GM12878 (cell line): ENCODE measurements at places on chromosomes 13 and 19.

DNA sequence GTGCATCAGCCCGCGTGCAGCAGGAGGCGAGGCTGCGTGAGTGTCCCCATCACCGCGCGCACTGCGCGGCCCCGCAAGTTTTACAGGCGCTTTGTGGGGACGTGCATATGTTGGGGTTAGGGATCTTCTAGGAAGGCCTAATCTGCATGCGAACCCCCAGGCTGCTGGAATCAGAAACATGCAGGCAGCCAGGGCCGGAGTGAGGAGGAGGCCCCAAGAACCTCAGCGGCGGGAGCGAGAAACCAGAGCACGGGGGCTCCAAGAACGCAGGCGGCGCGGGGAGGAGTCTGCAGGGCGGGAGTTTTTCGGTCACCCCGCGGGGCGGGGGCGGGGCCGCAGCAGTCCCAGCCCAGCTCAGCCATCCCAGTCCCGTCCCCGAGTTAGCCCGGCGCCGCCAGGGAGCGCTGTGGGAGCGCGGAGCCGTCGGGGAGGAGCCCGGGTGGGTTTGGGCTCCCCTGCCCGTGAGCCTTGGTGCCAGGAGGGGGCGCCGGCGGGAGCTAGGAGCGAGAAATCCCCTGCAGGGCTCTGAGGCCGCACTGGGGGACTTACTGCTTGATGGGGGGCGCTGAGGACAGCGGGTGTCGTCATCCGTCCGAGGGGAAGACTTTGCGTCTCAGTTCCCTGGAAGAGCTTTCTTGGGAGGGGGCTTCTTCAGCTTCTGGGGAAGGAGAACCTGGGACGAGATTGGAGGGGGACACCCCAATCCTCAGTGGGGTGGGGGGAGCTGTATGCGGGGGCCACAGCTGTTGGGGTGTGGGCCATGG is 933 bp upstream of the NRTN start:
- H3K4me3 ChIP-seq, result peak overlapping the region; percentile 6; the same call in 1 of the 2 replicates
- H3K4me1 ChIP-seq, result peaks cover 7% of the 10 kb centered on the region
- no peaks in the 10 kb centered on the region for H3K36me3 ChIP-seq
- no peak overlapping the region for H3K27ac ChIP-seq
- peak; percentile 39 for DNase-seq
- no peaks in the 10 kb centered on the region; the same call in 1 of the 2 replicates for H3K27me3 ChIP-seq

- H3K4me1 ChIP-seq, result peaks cover 58% of the 10 kb centered on the region
- H3K27me3 ChIP-seq, result no peaks in the 10 kb centered on the region
- H3K36me3 ChIP-seq, result no peaks in the 10 kb centered on the region
- H3K4me3 ChIP-seq, result peak overlapping the region; percentile 65
Observed at GRCh38 chr19:18416778-18417249, 2.4 kb upstream of the SSBP4 start.

GRCh38 chr13:37621811-37622361 is 23.3 kb upstream of the POSTN start:
- no peak overlapping the region for H3K4me3 ChIP-seq
- H3K36me3 ChIP-seq, result no peaks in the 10 kb centered on the region
- no peaks in the 10 kb centered on the region for H3K4me1 ChIP-seq
- DNase-seq, result no peak

DNA sequence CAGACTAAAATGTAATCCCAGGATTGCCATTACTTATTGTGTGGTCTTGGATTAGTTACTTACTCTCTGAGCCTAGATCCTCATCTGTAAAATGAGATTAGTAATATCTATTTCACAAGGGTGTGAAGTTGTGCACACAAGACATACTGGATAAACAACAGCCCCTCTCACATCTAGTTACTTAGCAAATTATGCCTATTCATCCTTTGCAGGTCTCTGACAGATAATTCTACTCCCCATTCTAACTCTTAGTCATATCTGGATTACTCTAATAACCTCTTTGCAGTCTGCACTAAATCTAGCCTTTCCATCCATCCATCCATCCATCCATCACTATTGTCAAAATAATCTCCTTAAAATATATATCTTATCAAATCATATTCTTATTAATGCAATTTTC is 12.4 kb downstream of the MTRF1 start:
- H3K4me3 ChIP-seq, result no peak overlapping the region
- no peak for DNase-seq
- no peak overlapping the region for H3K27ac ChIP-seq
- no peaks in the 10 kb centered on the region for H3K4me1 ChIP-seq
- no peaks in the 10 kb centered on the region for H3K36me3 ChIP-seq

GRCh38 chr19:29320086-29320485 is 107.1 kb upstream of the UQCRFS1 start:
- no peak overlapping the region for H3K27ac ChIP-seq
- H3K36me3 ChIP-seq, result no peaks in the 10 kb centered on the region
- H3K27me3 ChIP-seq, result no peaks in the 10 kb centered on the region
- DNase-seq, result no peak

DNA sequence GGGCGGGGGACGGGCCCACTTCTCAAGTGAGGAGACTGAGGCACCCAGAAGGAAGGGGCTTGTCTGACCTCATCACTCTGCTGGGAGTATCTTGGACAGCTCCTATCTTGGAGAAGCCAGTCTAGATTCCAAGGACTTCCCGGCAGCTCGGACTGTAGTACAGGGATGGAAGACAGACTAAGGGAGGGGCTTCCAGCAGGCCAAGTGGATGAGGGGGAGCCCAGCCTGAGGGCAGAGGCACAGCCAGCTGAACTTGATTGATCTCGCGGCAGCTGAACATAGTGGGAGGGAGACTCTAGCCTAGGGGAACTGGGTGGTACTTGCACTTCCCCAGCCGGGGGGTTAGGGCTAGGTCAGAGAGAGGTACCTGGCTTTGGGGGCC is 711 bp downstream of the CILP2 start:
- no peak for DNase-seq
- peaks cover 3% of the 10 kb centered on the region for H3K4me1 ChIP-seq
- H3K27me3 ChIP-seq, result peaks cover 3% of the 10 kb centered on the region; the same call in 1 of the 2 replicates
- H3K36me3 ChIP-seq, result no peaks in the 10 kb centered on the region
- H3K27ac ChIP-seq, result no peak overlapping the region

DNA sequence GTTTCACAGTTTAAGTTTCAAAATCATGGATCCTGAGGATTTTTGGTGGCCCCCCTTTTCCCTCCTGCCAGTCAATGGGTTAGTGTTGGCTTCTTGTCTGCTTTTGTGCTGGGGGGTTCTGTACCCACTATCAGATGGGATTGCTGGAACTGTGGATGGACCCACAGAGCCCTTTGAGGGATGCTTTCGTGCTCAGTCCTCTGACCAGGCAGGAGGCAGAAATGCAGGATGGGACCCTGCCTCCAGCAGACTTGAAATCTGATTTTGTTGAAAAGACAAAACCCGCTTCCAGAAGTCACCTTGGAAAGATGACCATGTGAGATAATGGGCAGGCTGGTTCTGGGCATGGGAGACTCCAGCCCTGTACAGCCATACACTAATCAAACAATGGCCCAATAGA is 408.9 kb downstream of the ZNF536 start:
- no peaks in the 10 kb centered on the region for H3K36me3 ChIP-seq

- no peaks in the 10 kb centered on the region for H3K4me1 ChIP-seq
- no peak overlapping the region for H3K27ac ChIP-seq
- no peak for DNase-seq
- H3K36me3 ChIP-seq, result no peaks in the 10 kb centered on the region
- no peak overlapping the region for H3K4me3 ChIP-seq
Observed at GRCh38 chr13:109253316-109253715, 533.1 kb downstream of the IRS2 start.
